Germinal center (tissue), 1 donor: ENCODE measurements at places on chromosomes 11 and 22.

- no peak for DNase-seq
These were observed 20.1 kb downstream of the TOLLIP start for GRCh38 chr11:1289211-1289935.

DNA sequence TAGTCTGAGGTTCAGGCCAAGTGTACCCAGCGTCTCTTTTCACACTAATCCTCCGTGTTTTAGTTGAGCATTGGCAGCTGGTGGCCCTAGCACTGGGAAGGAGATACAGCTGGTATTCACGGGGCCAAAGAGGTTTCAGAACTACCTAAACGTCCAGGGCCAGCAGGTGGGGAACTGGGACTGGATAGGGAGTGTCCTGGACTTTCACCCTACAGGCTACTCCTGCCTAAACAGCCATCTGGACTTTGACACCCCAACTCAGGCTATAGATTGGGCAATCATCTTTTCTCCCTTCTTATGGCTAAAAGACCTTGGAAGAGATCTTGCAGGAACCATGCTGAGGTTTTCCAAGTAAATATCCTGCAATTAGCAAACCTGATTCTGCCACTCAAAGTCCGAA is 2.8 kb downstream of the SPON1 start:
- DNase-seq, result no peak

DNA sequence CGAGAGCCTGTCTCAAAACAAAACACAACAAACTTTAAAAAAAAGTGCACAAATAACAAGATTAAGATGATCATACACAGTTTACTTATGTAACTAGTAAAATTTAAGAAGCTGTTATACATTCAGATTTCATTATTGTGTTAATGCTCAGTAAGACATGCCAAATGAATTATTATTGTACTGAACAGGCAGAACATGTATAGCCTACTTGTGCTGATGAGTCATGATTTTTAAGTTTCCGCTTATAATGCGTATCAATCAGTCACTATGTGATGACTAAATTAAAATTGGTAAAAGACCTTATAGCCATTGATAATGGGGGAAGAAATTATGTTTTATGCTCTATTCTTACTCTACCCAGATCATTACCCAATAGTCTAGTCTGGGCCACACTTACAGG is 20.5 kb upstream of the EXPH5 start:
- no peak for DNase-seq

GRCh38 chr11:60349990-60350389 is 22.9 kb downstream of the MS4A6E start:
- no peak for DNase-seq

- no peak for DNase-seq
These were observed 1.0 kb downstream of the ARHGAP8 start for GRCh38 chr22:44753189-44754042.

- no peak for DNase-seq
These were observed 16.2 kb downstream of the C11orf24 start for GRCh38 chr11:68255526-68255925.

GRCh38 chr11:47857485-47857884 is 9.3 kb upstream of the NUP160 start:
- peak; percentile 43 for DNase-seq

DNA sequence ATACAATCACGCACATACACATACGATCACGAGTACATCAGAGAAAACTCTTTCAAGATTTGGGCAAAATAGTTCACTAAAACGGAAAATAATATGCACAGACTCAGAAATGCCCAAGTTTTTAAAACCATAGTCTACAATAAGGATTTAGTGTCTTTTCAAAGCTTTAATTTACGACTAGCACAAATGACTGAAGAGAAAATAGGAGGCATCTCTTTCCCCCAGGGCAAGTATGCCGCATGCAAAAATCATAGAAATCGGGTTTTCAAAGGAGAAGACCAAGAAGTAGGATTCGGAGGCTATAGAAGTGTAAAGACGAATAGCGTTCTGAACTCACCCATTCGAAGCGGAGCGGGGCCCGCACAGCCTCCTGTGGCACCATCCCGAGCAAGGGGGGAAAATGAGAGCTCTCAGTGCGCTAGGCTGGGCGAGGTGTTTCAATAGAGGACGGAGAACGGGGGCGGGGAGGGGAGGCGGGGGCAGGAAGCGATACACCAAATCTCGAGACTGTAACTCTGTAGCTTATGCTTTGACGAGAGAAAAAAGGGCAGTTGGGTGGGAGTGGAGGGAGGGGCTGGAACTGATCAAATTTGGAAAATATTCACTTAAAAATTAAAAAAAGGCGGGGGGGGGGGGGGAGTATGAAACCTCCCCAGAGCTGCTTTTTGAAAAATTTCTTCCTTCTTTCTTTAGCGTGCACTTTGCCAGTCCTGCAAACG is 15.8 kb downstream of the BLID start:
- no peak for DNase-seq

DNA sequence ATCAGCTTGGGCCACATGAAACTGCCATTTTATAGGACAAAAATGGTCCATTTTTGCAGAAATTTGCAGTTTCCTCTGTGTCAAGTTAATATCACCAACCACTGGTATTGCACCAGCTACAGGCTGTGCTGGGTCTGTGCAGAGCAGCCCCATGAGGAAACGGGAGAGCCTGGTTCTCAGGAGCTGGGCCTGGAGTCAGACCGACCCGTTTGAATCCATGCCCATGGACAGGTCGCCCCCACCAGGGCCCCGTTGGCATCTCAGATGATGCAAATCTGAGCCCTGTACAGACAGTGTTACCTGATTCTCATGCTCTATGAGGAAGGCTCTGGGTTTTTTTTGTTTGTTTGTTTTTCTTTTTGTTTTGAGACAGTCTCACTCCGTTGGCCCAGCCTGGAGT is 9.8 kb upstream of the SEC14L6 start:
- DNase-seq, result no peak

DNA sequence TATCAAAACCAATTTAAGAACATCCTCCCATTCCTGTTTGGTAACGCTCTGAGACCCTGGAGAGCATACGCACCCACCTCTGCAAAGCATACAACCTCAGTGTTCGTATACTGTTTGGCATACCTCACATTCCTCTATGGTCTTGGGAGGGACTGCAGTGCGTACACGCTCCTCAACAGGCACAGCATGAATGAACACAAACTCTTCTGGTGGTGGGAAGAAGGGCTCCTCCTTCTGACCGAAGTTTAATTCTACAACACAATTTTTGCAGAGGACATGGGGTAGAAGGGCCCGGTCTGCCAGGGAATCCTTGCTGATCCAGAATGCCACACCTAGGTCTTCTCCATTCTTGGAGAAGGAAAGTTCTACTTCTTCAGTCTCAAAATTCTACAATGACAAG is 5.3 kb downstream of the HNRNPUL2 start:
- no peak for DNase-seq

DNA sequence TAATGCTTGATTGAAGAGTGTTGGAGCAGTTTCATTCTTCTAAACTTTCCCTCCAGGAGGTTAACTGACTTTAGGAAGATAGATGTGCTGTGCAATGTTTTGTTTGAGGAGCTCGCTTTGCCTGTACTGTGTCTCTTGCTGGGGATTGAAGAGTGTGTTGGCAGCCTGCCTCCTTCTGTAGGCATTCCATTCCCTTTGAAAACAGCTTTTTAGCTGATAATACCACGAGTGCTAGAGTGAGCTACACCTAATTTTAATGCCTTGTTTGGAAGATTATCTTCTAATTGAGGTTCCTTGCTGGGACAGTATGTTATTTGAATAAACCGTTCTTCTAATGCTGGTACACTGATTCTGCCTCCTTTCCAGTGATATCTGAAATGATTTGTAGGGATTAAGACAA is 7.2 kb downstream of the DDX10 start:
- no peak for DNase-seq

GRCh38 chr11:65952052-65952521 is 6.8 kb downstream of the TSGA10IP start:
- DNase-seq, result no peak

- no peak for DNase-seq
These were observed 194.6 kb upstream of the ZC3H12C start for GRCh38 chr11:109898592-109898991.

DNA sequence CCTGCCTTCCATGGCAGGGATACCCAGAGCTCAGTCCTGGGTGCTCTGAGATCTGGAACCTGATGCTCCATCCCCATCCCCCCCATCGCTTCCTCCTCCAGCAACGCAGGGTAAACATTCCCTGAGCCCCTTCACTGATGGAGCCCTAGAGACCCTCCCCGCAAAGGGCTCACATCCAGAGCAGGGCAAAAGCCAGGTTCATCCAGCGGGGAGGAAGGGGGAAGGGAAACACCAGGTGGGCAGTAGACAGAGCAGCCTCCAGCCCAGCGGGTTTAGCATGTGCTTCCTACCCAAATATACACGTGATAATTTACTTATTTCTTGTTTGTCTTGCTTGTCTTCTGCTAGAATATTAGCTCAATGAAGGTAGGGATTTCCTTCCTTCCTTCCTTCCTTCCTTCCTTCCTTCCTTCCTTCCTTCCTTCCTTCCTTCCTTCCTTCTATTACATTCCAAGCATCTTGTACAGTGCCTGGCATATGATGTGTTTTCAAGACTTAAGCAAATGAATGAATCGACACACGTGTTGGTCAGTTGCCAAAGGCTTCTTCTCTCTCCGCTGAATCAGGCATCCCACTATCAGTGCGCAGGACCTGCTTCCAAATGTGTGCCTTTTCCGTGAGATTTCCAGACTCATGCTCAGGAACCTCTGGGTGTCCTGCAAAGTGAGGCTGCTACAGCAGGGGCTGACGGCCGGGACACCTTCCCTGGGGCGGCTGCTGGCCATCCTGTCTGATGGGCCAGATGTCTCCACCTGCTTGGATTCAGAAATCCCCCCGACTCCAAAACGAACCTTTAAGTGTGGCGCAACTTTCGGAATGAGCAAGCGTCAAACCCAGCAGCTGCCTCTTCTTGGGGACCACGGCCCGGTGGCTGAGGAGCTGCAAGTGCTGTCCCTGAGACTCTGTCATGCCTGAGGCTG is 955.1 kb downstream of the BRD1 start:
- DNase-seq, result no peak

DNA sequence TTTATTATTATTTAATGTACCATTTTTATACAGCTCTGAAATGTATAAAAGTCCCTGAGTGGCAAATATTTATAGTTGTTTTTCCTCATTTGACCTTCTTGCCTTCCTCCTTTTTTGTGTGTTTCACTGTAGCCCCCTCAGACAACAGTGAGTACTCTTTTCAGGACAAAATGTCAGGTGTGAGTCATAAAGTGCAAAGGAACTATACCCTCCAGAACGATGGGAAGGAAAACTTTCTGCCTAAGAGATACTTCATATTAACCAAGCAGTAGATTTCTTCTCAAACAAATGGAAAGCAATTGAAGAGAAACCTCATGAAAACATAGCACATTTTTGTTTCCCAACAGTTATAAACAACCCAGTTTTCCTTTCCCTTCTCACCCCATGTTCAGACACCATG is 16.1 kb upstream of the MS4A7 start:
- no peak for DNase-seq

- no peak for DNase-seq
These were observed 82.7 kb downstream of the CSNK2A3 start for GRCh38 chr11:11270236-11270775.
